Kidney (tissue), 22 donors: ENCODE measurements at places on chromosomes 13 and 19.
A peak's percentile ranks its signal among the peaks of the same experiment; 100 is the strongest.

GRCh38 chr19:5356428-5356827 is 15.8 kb upstream of the PTPRS start:
- DNase-seq: no peak

DNA sequence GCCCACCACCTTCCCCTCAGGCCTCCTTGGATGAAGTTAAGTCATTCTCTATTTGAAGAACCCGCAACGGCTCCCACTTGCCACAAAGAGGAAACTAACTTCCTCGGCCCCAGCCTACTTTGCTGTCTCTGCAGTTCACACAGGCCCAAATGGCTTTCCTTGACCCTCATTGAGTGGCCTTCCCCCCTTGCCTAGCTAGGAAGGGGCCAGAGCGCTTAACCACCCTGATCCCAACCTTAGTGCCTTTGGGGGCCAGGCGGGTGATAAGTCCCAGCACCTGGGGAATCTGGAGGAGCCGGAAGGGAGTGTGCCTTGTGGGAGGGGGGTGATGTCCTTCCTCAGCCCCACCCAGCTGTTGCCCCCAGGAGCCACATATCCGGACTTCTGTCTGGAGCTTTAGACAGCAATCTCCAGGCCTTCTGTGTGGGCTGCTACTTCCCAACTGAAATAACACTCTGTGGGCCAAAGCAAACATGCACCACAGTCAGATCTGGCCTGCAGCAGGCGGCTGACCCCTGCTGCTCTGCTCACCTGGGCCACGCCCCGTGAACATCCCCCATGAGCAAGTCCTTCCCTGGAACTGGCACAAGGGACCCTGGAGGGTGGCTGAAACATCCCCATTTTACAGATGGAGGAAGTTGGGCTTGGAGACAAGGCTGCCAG is 10.5 kb downstream of the NECTIN2 start:
- DNase-seq: no peak

DNA sequence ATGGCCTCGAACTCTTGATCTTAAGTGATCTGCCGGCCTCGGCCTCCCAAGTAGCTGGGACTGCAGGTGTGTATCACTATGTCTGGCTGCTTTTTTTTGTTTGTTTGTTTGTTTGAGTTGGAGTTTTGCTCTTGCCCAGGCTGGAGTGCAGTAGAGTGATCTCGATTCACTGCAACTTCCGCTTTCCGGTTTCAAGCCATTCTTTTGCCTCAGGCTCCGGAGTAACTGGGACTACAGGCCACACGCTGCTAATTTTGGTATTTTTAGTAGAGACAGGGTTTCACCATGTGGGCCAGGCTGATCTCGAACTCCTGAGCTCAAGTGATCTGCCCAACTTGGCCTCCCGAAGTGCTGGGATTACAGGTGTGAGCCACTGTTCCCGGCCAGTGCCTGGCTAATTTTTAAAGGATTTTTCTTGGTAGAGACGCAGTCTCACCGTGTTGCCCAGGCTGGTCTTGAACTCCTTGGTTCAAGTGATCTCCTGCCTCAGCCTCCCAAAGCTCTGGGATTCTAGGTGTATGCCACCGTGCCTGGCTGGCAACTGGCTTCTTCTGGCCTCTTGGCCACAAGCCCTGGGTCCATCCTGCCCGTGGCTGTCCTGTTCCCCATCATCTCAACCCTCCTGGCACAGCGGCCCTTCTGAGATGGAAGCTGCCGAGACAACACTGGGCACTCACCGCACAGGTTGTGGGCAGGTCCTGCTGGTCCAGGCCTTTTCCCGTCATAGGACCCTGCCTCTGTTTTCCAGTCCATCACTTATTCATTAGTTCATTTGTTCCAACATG is 11.5 kb downstream of the TECR start:
- no peak for DNase-seq

DNA sequence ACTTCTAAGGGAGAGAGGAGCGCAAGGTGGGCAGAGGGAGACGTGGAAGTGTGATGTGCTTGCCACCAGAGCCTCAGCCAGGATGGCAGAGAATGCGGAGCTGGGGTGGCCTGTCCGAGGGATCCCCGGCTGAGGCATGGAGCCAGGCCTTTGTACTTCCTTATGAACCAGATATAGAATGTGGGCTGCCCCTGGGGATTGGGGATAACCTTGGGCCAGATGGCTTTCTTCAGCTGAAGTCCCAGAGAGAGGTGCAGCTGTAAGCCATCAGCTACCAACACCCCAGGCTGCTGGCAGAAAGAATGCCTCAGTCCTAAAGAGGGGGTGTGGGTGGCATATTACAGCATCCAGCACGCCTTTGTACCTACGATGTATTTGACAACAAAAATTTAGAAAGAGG is 25.5 kb upstream of the FBXO17 start:
- no peak for DNase-seq

GRCh38 chr19:5632241-5632612 is 9.3 kb downstream of the SAFB start:
- DNase-seq: no peak

DNA sequence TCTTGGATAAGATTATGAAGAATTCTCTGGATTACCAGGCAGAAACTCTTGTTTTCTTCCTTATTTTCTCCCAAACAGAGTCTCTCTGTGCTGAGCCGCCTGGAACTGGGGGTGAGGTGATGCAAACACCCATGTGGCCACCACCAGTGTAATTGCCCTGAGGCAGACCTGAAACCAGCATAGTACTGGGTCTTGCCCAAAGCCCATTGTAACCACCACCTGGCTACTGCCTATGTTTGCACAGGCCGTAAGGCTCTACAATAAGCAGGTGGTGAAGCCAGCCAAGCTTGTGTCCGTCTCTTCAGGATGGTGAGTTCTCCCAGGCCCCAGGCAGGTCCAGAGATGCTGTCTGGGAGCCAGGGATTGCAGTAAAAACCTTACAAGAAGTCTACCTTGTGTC is 18.9 kb upstream of the KBTBD7 start:
- DNase-seq: no peak

- no peak for DNase-seq
These were observed 260.4 kb downstream of the NALCN start for GRCh38 chr13:101155920-101156319.

DNA sequence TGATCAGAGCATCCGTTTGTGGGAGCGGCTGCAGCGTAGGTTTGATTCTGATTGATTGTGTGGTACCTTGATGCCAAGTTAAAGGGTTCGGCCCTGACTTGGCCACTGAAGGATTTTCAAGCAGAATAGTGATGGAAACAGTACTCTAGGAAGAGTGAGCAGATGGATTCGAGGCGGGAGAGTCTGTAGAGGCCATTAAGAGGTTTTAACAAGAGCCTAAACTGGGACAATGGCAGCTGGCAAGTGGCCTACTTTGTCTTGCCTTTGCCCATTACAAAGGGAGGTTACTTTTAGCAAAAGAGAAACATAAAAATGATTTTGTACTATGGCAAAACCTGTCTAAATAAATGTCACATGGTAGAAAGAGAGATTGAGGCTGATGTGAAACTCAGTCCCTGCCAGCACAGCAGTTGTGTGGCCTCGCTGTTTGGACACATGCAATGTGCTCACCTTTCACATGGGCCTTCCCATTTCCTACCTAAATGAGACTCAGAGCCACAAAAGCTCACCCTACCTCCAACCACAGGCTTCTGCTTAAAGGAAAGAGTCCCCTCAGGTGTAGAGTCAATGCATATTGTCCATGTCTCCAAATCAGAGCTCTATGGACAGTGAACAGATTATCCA is 62.4 kb upstream of the RAP2A start:
- no peak for DNase-seq

DNA sequence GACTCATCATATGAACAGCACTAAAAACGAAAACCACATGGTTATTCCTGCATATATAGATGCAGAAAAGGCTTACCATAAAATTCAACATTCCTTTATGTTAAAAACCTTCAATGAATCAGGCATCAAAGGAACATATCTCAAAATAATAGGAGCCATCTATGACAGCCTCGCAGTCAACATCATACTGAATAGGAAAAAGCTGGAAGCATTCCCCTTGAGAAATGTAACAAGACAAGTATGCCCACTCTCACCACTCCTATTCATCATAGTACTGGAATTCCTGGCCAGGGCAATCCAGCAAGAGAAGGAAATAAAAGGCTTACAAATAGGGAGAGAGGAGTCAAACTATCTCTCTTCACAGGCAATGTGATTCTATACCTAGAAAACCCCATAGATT is 179.6 kb upstream of the HTR2A start:
- no peak for DNase-seq

DNA sequence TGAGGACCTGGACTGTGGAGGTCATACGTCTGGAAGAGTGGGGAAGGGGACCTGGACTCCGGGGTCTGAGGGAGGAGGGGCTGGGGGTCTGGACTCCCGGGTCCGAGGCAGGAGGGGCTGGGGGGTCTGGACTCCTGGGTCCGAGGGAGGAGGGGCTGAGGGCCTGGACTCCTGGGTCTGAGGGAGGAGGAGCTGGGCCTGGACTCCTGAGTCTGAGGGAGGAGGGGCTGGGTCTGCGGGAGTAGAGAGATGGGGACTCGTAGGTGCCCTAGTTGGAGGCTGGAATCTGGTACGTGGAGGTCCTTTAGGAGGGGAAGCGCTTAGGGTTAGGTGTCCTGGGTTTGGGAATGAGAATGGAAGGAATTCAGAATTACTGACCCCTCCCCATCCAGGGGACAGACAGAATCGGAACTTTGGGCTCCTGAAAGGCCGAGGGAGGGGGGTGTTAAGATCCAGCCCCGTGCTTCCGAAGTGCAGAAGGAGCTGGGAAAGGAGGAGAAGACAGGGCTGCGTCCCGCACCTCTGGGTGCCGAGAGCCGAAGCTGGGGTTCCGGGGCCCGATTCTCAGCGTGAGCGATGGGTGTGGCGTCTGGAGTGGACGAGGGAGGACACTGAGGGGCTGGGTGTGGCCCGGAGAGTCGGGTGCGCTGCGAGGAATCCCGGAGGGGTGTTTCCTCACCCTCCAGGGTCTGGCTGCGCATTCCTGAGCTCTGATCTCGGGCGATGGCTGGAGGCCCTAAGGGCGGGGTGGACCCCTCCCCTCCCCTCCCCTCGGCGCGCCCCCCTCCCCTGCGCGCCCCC is 608 bp downstream of the MYADM start:
- peak; percentile 75 for DNase-seq

DNA sequence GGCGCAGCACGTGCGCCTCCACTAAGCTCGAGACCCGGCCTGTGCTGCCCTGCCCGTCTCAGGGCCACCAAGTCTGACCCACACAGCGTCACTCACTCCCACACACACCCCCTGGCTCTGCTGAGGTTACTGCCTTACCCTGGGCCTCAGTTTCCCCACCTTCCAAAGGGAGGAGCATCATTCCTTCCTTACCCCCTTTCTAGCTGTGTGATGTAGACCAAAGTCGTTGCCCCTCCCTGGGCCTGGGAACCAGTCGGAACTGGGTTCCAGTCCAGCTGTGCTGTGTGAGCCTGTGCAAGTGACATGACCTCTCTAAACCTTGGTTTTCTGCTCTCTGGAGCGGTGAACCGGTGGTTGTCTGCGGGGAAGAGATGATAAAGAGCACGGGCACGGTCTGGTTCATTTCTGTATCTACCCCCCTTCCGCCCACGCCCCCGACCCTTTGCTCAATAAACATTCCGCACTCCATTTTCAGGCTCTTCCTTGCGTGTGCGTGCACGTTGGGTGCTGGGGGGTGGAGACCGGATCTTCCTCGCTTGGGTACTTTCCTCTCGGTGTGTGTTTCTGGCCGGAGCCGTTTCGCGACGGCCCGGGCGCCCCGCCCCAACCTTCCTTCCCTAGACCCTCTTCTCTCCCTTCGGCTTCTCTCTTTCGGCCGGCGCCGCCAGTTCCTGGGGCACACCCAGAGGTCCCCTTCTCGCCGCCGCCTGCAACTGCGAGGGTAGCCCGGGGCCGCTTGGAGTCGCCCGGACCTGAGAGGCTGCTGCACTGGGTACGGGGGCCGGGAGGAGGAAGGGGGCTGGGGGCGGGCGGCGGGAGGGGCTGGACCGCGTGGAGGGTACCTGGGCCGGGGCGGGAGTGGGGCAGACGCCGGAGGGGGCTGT is at the start of gene ZNF581:
Gene ZNF581 (plus strand): TSS at position 647 of the 884 bp plus-strand sequence. CDS start 923 bp downstream, outside the sequence.
- peak; percentile 73 for DNase-seq

- DNase-seq: no peak
These were observed 33.9 kb upstream of the FRY start for GRCh38 chr13:31997641-31998040.

DNA sequence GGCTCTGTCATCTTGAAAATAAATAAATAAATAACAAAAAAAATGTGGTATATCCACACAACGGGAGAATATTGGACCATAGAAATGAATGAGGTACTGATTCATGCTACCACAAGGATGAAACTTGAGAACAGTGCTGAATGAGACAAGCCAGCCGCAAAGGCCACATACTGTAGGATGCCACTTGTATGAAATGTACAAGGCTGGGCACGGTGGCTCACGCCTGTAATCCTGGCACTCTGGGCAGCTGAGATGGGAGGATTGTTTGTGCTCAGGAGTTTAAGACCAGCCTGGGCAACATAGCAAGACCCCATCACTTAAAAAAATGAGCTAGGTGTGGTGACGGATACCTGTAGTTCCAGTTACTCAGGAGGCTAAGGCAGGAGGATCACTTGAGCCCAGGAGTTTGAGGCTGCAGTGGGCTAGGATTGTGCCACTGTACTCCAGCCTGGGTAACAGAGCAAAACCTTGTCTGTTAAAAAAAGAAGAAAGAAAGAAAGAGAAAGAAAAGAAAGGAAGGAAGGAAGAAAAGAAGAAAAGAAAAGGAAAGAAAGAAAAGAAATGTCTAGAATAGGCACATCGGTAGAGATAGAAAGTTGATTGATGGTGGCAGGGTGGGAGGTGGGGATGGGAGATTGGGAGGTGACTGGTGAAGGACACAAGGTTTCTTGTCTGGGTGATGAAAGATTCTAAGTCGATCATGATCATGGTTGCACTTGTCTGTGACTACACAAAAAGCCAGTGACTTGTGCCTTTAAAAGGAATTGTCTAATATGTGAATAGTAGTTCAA is 20.3 kb downstream of the HPN start:
- no peak for DNase-seq

DNA sequence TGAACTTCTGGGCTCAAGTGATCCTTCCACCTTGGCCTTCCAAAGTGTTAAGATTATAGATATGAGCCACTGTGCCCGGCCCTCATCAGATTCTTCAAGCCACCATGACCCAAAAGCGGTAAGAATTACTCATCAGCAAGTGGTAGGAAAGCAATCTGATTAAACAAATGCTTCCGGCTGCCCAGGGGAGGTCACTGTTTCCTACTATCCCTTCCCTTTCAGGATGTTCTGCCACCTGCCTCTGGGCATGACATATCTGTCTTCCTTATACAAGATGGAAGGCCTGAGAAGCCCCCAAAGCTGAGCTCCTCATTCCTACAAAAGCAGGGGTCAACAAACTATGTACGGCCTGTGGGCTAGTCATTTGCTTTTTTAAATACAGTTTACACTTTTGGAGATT is 7.0 kb downstream of the ABHD8 start:
- no peak for DNase-seq

DNA sequence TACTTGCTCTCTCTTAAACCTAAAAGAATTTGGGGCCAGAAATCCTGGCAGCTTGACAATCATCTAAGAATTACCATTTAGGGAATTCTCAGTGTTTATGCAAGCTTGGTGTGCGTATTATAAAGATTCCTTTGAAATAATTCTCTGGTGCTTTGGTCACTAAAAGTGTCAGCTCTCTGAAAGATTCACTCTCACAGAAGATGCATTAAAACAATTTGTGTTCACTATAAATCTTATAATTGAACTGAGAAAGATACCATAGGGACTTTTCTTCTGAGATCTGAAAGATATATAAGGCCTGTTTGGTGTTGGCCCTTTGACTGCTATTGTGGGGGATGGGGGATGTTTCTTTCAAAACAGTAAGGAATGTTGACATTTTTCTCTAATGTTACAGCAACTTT is 27.3 kb downstream of the EPSTI1 start:
- DNase-seq: peak; percentile 63
